CD8-positive, alpha-beta T cell (primary cell): ENCODE measurements at places on chromosomes 5 and 9.

GRCh38 chr9:16090907-16091629 is 538.2 kb downstream of the CCDC171 start:
- no peak for DNase-seq

GRCh38 chr5:96569770-96570169 is 92.4 kb upstream of the CAST start:
- no peak for DNase-seq

DNA sequence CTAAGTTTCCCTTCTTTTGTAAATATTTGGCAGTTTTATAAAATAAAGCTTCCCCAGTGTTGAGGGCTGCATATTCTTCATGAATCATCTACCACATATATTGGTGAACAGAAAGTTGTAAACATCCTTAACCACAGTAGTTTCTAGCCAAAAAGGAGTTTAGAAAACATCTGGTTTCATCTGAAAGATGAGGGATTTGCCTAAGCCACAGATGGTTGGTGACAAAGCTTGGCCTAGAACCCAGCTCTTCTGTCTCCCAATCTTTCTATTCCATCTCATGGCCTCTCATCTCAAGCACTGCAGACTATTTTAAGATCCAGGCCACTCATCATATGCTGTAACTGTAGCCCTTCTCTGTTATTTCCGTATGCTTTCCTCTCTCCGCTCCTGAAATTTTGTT is 232.3 kb upstream of the TRPM3 start:
- DNase-seq, result no peak

DNA sequence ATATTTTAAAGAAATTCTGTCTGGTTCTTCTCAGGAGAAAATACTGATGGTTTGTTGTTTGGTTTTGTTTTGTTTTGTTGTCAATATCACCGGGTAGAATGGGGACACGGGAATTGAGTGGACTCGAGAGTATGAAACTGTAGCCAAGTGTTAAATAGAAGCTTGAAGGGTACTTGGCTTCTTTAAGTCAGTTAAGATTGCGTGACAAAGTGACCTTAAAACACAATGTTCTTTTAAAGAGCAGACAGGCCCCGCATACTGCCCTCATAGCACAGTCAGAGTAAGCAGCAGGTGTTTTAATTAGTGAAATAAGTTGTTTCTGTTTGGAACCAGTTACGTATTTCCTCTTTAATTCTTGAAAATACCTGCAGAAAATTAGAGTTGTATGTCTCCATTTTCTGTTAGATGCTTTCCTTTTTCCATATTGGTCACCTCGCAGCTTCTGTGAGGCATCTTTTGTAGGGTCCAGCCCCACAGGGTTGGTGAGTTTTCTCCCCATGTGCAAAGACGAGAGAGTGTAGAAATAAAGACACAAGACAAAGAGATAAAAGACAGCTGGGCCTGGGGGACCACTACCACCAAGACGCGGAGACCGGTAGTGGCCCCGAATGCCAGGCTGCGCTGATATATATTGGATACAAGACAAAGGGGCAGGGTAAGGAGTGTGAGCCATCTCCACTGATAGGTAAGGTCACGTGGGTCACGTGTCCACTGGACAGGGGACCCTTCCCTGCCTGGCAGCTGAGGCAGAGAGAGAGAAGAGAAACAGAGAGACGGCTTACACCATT is 9.6 kb downstream of the TRIP13 start:
- no peak for DNase-seq

DNA sequence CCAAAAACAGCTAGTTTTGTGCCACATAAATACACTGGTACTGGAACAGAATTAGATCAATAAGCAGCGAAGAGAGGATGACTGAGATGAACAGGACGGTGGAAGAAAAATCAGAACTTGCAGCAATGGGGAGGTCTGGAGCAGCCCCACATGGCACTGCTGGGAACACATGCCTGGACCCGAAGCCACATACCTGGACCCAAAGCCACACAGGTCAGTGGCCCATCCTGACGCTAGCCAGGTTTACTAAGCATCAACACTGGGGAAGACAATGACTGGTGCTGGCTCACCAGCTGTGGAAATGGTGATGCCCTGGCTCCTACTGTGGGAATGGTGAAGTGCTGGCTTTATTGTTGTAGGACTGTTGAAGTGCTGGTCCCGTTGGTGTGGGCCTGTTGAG is 139.7 kb upstream of the IRX4 start:
- no peak for DNase-seq

DNA sequence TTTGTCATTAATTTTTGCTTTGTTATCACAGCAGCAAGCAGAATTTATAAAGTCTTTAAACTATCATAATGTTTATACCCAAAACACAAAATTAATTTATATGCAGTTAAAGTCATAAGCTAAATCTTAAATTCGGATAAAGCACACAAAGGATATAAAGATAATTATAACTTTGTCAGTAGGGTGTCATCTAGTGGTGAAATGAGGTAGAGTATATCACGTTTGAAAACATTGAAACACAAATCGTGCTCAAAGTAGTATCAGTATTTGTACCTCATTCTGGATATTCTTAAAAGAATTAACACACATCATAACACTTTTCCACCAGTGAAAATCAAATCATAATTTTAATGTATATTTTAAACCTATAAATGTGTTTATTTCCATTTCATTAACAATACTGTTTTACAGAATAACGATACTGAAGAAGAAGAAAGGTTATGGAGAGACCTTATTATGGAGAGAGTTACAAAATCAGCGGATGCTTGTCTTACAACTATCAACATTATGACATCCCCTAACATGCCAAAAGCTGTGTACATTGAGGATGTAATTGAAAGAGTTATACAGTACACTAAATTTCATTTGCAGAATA is 129.5 kb downstream of the NIPBL start:
- no peak for DNase-seq

DNA sequence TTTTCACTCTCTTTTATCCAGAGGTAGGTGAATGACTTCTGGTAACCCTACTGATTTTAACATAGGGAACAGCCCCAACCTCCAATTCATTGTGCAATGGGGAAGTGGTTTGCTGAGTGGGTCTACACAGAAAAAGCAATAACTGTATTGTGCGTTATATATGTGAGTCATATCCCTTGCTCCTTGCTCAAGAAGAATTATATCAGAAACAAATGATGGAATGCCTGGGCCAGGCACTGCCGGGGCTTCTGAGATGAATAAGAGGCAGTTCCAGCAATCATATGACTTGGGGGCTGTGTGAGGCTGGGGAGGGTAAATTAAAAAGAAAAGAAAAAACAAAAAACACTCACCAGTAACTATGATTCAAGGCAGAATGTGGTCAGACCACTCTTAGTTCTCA is 79.2 kb upstream of the ABCA1 start:
- no peak for DNase-seq

- no peak for DNase-seq
Measured at GRCh38 chr5:39199335-39199734, 20.0 kb downstream of the FYB1 start.

DNA sequence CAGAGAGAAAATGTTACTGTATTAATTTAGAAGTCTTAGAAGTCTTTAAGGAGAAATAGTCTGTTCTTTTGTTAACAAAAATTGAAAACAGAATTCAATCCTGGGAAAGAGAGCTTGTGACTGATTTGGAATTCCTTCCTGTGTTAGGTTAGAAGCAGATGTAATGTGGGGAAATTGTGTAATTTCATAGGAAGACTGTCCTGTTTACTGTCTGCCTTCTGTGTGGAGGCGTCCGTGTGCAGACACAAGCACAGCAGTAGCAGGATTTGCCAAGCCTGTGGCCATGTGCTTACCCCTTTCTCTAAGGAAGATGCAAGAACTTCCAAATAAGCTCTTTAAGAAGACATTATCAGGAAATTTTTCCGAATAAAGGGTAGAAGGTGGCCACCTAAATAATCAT is 36.7 kb upstream of the F2R start:
- no peak for DNase-seq

- no peak for DNase-seq
Measured at GRCh38 chr9:16870596-16871335, at the start of gene BNC2. Gene BNC2, minus strand, starts transcription at chr9:16870670. Its CDS starts 22 bp downstream, at chr9:16870648.

GRCh38 chr5:94855543-94855942 is 237.1 kb downstream of the SLF1 start:
- DNase-seq, result no peak

DNA sequence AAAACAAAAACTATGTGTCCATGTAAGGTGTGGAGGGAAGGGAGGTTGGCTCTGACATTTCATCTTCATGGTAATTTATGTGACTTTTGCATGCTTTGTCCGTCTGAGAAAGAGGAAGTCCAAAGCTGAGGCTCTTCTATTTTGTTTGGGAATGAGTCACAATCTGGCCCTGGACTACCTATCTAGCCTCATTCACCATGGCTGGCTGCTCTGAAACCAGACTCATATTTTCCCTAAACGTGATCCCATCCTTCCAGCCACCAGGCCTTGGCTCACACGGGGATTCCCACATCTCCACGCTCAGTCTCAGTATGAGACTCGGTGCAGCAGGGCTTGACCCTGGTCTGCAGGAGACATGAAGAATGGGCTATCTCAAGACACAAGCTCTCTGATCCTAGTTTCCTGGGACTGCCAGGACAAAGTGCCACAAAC is 672.8 kb downstream of the ACTL7B start:
- no peak for DNase-seq

DNA sequence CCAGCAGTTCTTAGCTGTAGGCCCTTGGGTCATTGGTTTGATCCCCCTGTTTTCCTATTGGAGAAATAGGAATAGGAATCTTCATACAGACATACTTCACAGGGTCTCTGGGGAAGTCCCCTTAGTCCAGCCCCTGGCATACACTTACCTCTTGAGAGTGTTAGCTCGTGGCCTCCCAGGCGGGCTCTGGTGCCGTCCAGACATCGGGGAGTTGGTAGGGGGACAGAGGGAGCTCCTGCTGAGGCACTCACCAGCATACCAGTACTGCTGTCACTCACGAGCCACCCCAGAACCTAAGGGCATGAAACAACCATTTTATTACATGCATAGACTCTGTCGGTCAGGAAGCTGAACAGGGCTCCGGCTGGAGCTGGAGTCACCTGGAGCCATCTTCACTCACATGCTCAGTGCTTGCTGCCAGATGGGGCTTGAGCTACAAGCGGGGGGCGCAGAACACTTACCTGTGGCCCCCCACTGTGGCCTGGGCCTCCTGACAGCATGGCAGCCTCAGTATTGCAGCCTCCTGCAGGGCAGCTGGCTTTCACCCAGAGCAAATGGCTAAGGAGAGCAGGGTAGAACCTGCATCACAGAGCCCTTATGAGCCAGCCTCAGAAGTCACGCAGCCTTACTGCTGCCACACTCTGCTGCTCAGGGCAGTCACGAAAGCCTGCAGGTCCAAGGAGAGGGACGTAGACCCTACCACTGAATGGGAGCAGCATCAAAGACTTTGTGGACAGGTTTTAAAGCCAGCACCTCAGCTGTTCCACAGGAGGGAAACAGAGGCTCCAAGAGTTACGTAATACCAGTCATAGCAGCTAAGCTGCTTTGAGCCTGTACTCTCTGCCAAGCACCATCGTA is 58.3 kb upstream of the ANGPTL2 start:
- DNase-seq, result no peak

DNA sequence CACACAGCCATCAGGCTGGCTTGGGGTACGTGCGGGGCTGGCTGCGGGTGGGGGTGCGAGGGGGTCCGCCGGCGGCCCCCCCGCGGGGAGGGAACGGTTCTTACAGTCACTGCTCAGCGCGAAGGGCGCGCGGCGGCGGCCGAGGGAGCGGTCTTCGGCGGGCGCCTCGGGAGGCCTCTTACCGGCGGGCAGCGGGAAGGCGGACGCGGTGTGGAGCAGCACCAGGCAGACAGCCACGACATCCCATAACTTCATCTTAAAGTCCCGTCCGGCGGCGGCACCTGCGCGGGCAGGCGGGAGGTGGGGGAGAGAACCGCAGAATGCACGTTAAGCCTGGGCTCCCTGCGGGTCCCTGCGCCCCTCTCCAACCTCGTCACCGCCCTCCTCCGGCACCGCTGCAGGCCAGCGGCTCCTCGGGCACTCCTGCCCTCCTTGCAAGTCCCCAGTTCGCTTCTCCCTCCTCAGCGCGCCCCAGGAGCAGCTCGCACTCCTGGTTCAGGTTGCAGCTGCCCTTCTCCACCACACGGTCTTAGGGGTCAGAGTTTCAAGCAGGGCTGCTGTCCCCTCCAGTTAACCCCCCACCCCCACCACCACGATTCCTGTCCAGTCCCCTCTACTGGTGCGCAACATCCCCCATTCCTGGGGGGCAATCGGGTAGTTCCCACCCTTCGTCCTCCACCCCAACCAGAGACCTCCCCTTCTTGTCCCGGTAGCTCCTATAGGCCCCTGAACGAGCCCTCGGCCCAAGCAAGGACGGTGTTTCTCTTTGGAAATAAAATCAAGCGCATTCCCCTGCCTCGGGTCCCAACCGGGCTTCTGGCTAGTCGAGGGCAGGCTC is 5.1 kb downstream of the GDNF start:
- no peak for DNase-seq

GRCh38 chr5:151855701-151856100 is 69.0 kb downstream of the GLRA1 start:
- DNase-seq, result no peak

GRCh38 chr5:136113606-136114005 is 19.0 kb upstream of the SMAD5 start:
- DNase-seq, result no peak

- no peak for DNase-seq
Measured at GRCh38 chr5:1808439-1808838, 7.2 kb downstream of the NDUFS6 start.

GRCh38 chr9:33264003-33264472 is 470 bp downstream of the BAG1 start:
- peak; percentile 55 for DNase-seq

DNA sequence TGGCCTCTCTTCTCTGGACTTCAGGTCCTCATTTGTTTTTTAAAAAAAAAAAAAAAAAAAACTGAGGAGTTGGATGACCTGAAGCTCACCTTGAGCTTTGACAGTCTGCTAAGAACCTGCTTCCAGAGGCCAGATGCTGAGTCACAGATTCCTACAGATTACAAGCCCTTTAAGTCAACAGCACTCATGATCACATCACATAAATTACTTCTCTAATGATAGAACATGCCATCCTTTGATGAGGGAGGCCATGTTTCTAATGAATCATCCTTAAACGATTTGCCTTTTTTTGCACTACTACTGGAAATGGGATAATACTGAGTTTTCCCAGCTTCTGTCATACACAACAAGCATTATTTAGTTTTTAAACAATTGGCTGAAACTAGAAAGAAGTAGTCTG is 34.2 kb upstream of the MYOT start:
- no peak for DNase-seq
